ENCODE measurements at places on chromosomes 3 and 15. TPM values are rescaled to one million over a fixed set of nuclear protein-coding genes. Genes with fewer than 3 reads are reported as not detected.

- no peaks in the 10 kb centered on the region for H3K27me3 ChIP-seq
- H3K4me3 ChIP-seq, result peak overlapping the region; percentile 63
- no peaks in the 10 kb centered on the region for H3K36me3 ChIP-seq
- peak; percentile 87 for DNase-seq
- H3K4me1 ChIP-seq, result peaks cover 83% of the 10 kb centered on the region
These were observed 24.5 kb upstream of the TRAK1 start for GRCh38 chr3:42066516-42067181.

DNA sequence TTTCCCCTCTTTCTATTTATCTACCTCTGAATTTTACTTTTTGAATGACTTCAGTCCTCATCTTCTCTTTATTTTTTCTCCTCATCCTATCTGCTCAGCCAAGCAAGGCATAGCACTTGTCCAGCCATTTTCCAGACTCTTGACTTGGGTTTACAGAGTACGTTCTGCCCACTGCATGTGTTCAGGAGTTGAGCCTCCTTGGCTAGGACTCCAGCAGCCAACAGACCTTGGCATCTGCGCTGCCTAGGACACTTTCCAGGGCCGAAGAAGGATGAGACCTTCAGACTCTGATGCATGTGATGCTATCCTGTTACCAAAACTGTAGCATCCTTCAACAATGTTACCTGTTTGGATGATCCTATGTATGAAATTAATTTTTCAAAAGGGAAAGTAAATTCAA, 59.7 kb downstream of the HES1 start:
- H3K36me3 ChIP-seq, result no peaks in the 10 kb centered on the region
- peaks cover 41% of the 10 kb centered on the region for H3K27me3 ChIP-seq
- H3K4me1 ChIP-seq, result no peaks in the 10 kb centered on the region
- H3K4me3 ChIP-seq, result no peak overlapping the region

DNA sequence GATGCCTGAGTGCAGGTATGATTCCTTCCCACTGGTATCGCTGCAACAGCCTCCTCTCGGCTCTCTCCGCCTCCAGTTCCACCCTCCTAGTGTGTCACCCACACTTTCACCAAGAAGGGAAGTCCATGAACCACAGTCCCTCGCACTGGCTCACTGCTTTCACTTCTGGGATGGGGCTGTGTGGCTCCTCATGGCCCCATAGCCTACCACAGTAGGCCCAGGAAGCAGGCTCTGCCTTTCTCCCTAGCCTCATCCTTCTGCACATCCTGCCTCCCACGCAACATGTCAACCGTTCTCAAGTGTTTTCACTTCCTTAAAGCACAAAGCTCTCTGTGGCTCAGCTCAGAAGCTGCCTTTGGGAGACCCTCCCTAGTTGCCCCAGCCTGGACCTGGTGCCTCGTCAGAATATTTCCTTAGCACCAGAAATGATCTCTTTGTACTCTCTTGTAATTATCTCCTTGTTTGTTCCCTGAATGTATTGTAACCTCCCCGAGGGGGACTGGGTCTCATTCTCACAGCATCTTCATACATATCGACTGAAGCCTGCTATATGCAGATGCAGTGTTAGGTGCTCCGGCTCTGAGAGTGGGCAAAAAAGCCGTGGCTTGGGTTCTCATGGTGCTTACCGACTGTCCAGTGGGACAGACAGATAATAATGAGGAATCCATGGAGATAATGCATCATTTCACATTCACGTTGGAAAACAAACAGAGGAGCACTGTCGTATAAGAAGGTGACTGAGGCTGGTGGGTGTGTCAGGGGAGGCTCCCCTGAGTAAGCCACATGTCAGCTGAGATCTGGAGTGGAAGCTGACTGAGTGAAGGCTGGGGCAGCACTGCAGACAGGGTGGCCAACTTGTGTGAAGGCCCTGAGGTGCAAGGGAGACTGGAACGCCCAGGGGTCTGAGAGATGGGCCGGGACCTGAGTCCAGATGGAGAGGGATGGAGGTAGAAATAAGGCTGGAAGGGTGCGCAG, 107.1 kb downstream of the DGKG start:
- H3K27ac ChIP-seq, result no peak overlapping the region
- H3K27me3 ChIP-seq, result peaks cover 54% of the 10 kb centered on the region
- H3K36me3 ChIP-seq, result no peaks in the 10 kb centered on the region
- no peak overlapping the region for H3K4me3 ChIP-seq

GRCh38 chr15:43886558-43886957, 59.8 kb downstream of the WDR76 start:
- no peak overlapping the region for H3K4me3 ChIP-seq
- no peaks in the 10 kb centered on the region for H3K4me1 ChIP-seq
- H3K36me3 ChIP-seq, result no peaks in the 10 kb centered on the region
- no peak for DNase-seq

DNA sequence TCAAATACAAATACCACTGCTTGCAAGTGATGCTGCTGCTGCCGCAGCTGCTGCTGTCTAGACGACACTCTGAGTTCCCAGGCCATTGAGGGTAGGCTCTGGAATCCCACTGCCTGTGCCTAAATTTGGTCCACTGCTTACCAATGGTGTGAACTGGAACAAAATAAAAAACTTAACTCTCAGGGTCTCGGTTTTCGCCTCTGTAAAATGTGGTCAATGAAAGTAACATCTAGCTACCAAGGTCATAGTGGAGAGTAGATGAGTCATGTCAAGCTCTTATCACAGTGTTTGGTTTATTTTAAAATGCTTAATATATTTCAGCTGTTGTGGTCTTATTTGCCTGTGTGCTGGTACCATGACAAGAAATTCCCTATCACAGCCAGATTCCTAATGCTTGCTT, 299.3 kb downstream of the CLSTN2 start:
- no peaks in the 10 kb centered on the region for H3K36me3 ChIP-seq
- no peak overlapping the region for H3K27ac ChIP-seq
- no peak for DNase-seq
- no peak overlapping the region for H3K4me3 ChIP-seq

GRCh38 chr3:1609416-1609815, 489.2 kb upstream of the CNTN4 start:
- no peaks in the 10 kb centered on the region for H3K27me3 ChIP-seq
- no peak for DNase-seq
- no peaks in the 10 kb centered on the region for H3K36me3 ChIP-seq
- H3K4me3 ChIP-seq, result no peak overlapping the region
- no peaks in the 10 kb centered on the region for H3K4me1 ChIP-seq
- no peak overlapping the region for H3K27ac ChIP-seq

- H3K27ac ChIP-seq, result no peak overlapping the region
- no peak for DNase-seq
- H3K27me3 ChIP-seq, result no peaks in the 10 kb centered on the region
- H3K4me3 ChIP-seq, result no peak overlapping the region
These were observed 5.2 kb downstream of the MCTP2 start for GRCh38 chr15:94236608-94237007.

Gene SEMA4B
- 3.2 TPM for total RNA-seq

- no peak overlapping the region for H3K27ac ChIP-seq
- DNase-seq, result no peak
- H3K27me3 ChIP-seq, result no peaks in the 10 kb centered on the region
- H3K4me3 ChIP-seq, result no peak overlapping the region
- no peaks in the 10 kb centered on the region for H3K4me1 ChIP-seq
- H3K36me3 ChIP-seq, result no peaks in the 10 kb centered on the region
These were observed 770.3 kb downstream of the PDCD6IP start for GRCh38 chr3:34568766-34569165.

Gene FETUB
- total RNA-seq, result not detected

Gene HEMK1
- total RNA-seq, result 15.8 TPM

GRCh38 chr3:122789585-122790273, 3.9 kb downstream of the HSPBAP1 start:
- no peaks in the 10 kb centered on the region for H3K27me3 ChIP-seq
- no peak overlapping the region for H3K27ac ChIP-seq
- no peak overlapping the region for H3K4me3 ChIP-seq
- H3K36me3 ChIP-seq, result no peaks in the 10 kb centered on the region
- peaks cover 22% of the 10 kb centered on the region for H3K4me1 ChIP-seq
- no peak for DNase-seq

DNA sequence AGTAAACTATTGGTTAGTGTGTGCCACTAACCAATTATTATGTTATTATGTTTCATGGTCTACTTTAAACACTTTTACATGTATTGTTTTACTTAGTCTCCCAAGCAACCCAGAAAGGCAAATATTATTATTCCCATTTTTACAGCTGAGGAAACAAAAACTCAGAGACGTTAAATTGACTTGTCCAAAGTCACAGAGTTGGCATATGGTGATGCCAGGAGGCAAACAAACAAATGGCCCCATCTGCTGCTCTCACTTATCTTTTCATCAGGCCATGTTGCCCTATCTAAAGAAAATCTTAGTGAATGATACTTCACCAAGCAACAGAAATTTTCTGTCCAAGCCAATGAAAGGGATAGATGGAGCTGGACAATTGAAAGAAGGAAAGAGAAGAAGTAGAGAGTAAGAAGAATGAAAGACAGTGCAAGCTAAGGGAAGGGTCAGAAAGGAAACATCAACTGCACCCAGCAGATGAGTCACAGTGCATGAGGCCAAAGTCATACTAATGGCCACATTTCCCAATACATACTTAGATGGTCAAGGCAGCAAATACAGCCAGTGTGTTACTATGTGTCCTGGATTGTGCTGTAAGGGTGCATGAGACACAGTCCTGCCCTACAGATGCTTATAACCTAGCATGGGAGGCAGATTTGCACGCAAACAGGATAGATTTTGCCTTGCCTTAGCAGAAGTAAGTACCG, 266.9 kb downstream of the KCNMB2 start:
- H3K36me3 ChIP-seq, result no peaks in the 10 kb centered on the region
- H3K4me3 ChIP-seq, result no peak overlapping the region
- H3K27me3 ChIP-seq, result no peaks in the 10 kb centered on the region
- H3K4me1 ChIP-seq, result no peaks in the 10 kb centered on the region

- H3K27me3 ChIP-seq, result no peaks in the 10 kb centered on the region
- no peak overlapping the region for H3K27ac ChIP-seq
- DNase-seq, result no peak
- no peak overlapping the region for H3K4me3 ChIP-seq
These were observed 306.8 kb downstream of the TUSC7 start for GRCh38 chr3:117016378-117016777.

GRCh38 chr3:115986555-115987207, 363.4 kb downstream of the GAP43 start:
- H3K4me3 ChIP-seq, result no peak overlapping the region
- no peak overlapping the region for H3K27ac ChIP-seq
- no peaks in the 10 kb centered on the region for H3K36me3 ChIP-seq

DNA sequence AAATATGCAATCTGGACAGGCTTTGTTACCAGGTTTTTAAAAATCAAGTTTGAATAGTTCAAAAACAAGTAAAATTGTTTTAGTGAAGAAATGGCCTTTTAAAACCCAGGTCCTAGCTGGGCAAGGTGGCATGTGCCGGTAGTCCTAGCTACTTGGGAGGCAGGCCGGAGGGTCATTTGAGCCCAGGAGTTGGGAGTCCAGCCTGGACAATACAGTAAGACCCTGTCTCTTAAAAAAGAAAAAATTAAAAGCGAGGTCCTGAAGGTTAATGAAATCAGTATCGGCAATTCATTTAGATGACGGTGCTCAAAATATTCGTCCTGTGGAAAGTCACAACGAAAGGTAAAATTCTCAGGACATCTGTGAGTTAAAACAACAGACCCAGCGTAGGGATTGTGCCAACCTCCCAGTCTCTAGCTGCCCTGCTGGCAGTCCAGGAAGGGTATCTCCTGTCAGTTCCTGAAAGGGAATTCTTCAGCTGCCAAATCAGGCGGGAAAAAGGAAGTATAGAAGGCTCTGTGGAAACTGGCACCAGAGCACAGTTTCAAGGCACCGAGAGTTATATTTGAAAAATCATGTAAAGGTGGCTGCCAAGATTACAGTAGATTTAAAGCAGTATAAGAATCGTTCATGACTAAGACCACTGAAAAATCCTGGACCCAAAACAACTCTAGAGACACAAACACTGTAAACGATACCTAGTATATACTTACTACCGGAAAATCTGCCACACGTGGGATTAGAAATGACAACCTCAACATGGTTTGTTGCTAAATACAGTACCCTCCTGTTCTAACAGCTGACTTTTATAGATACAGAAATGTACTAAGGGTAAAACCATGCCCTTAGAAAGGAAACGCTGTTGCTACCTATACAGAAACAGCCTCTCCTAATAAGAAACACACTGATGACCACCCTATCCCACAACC, 1.2 kb upstream of the ABHD17C start:
- H3K4me1 ChIP-seq, result peaks cover 23% of the 10 kb centered on the region
- no peaks in the 10 kb centered on the region for H3K36me3 ChIP-seq
- no peak overlapping the region for H3K27ac ChIP-seq
- peak; percentile 49 for DNase-seq

DNA sequence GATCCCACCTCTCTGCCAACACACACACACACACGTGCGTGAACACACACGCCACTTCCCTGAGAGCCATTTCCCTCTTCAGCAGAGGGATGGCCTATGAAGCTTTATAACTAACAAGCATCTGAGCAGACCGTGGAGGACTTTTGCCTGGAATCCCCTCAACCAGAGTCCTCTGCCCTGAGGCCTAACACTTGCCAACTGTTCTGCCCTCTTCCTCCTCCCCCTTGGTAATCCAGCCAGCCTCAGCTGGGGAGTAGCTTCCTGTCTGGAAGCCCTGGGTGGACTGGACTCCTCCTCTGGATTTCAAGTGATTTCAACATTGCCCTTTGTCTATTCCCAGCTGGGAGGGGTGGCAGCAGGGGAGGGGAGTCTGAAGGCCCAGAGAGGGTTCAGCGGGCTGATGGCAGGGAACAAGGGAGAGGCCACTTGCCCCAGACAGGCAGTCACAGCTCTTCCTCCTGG, 68.4 kb upstream of the HACD2 start:
- H3K4me3 ChIP-seq, result no peak overlapping the region
- H3K27ac ChIP-seq, result peak overlapping the region; percentile 80
- no peaks in the 10 kb centered on the region for H3K27me3 ChIP-seq
- H3K36me3 ChIP-seq, result peaks cover 33% of the 10 kb centered on the region
- H3K4me1 ChIP-seq, result peaks cover 29% of the 10 kb centered on the region

GRCh38 chr15:101051291-101052030, 132.3 kb downstream of the LRRK1 start:
- no peak overlapping the region for H3K27ac ChIP-seq
- no peaks in the 10 kb centered on the region for H3K4me1 ChIP-seq
- DNase-seq, result no peak
- no peaks in the 10 kb centered on the region for H3K27me3 ChIP-seq
- H3K4me3 ChIP-seq, result no peak overlapping the region

Gene SERINC4
- total RNA-seq, result not detected

Gene GABRR3
- not detected for total RNA-seq

DNA sequence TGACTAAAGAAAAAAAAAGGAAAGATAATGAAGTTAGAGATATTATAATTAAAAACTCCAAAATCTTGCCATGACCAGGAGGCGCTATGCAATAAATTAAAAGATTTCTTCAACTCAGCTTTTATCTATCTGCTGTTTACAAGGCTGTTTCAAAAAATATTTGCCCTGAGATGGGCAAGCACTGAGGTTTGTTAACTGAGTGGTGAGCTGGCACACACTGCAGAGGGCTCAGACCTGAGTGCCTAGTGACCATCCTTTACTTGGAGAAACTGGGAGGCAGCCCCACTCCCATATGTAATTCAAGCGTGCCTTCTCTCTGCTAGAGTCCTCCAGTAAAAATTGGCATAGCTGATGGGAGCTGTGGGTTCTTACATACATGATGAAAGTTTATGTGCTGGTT, 198.7 kb upstream of the TBC1D5 start:
- no peak overlapping the region for H3K4me3 ChIP-seq
- H3K27ac ChIP-seq, result no peak overlapping the region
- no peak for DNase-seq
- peaks cover 19% of the 10 kb centered on the region for H3K27me3 ChIP-seq
- peaks cover 29% of the 10 kb centered on the region for H3K4me1 ChIP-seq
- H3K36me3 ChIP-seq, result no peaks in the 10 kb centered on the region

GRCh38 chr3:142129516-142130171, 19.7 kb downstream of the TFDP2 start:
- H3K4me1 ChIP-seq, result no peaks in the 10 kb centered on the region
- no peak overlapping the region for H3K4me3 ChIP-seq
- H3K36me3 ChIP-seq, result no peaks in the 10 kb centered on the region
- H3K27ac ChIP-seq, result no peak overlapping the region
- DNase-seq, result no peak

Measured in GM23248 (cell line).